Pericardium fibroblast (primary cell): ENCODE measurements at places on chromosomes 2 and 18. TPM values are rescaled to one million over a fixed set of nuclear protein-coding genes. Genes with fewer than 3 reads are reported as not detected.

Gene OR6B3
- not detected in 2 replicates for total RNA-seq

Gene DLGAP1
- total RNA-seq: 0.12 and 0.26 TPM in 2 replicates

Gene SPRED2
- 13.4 and 14.1 TPM in 2 replicates for total RNA-seq

Gene AQP12B
- total RNA-seq: not detected in 2 replicates

Gene SMYD1
- 0.77 TPM in 1 of 2 replicates, not detected in the other for total RNA-seq

Gene AGBL5
- 11.9 and 16.3 TPM in 2 replicates for total RNA-seq

Gene COLEC11
- total RNA-seq: 1.4 and 8.9 TPM in 2 replicates

Gene RAB6C
- not detected in 2 replicates for total RNA-seq

Gene RAB31
- 49.5 and 74.7 TPM in 2 replicates for total RNA-seq

Gene IL1R2
- 3.9 TPM in 1 of 2 replicates, not detected in the other for total RNA-seq

Gene IL1B
- total RNA-seq: 0.09 and 1.9 TPM in 2 replicates

Gene FN1
- 18,046 and 18,337 TPM in 2 replicates for total RNA-seq

Gene PDK1
- 11.0 and 18.8 TPM in 2 replicates for total RNA-seq

Gene MOGAT1
- not detected in 2 replicates for total RNA-seq

Gene REG3A
- total RNA-seq: not detected in 2 replicates
